ENCODE measurements at places on chromosomes 6 and 20. TPM values are rescaled to one million over a fixed set of nuclear protein-coding genes. Genes with fewer than 3 reads are reported as not detected.

MAS1L gene
- total RNA-seq, result 0.39 TPM

DNA sequence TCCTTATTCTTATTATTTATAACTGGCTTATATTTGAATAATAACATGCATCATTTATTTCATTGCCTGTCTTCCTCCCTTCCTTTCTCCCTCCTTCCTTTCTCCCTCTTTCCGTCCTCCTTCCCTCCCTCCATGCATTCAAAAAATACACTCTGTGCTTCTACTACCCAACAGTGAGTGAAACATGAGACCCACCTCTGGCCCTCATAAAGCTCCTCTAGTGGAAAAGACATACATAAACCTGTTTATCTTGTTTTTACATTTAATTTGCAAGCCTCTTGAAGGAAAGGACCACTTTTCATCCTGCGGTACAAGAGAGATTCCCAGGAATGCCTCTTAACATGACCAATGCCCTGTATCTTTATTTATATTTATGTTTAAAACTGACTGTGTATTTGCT is 21.8 kb upstream of the ISM1 start:
- no peak for DNase-seq

DNA sequence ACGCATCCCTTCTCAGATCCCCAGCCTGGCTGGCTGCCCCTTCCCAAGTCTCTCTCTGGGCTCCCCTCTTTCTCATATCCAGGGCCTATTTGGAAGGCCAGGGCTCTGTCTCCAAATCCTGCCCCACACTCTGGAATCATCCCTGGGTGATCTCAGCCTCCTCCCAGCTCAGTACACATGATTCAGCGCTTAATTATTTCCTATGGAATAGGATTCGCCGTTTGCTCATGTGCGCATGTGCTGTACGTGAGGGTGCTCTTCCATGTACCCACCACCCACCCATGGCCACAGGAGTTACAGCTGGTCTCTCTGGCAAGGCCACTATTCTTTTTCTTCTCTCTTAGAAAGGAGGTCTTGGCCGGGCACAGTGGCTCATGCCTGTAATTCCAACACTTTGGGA is 81.7 kb upstream of the FOXP4 start:
- DNase-seq, result no peak

DNA sequence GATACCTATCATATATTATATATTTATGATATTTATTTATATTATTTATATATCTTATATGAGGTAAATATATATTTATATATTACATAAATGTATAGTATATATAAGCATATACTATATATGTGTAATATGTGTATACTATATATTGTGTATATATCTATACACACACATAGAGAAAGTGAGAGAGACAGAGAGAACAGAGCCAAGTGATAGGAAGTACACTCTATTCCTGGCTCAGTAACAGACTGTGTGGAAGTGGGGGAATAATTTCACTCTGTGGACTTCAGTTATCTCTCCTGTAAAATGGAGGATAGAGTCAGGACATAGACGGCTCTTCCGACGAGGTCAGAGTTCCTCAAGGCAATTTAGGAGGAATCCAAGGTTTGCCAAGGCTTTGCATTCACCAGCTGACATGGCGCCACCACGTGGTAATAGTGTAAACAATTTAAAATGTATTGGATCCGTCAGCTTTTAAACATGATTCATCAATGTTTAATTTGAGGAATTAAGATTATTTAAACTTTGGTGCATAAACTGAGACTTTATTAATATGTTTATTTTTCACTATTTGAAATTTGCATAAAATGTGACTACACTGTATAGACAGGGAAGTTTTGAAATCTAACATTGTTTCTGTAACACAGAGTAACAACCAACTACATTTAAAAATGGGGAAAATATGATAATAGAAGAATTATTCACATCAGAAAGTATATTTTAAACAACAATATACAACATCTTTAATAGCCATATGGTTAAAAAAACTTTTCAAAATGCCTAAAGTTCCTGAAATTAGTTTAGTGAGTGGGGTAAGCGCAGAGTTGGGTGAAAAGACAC is 75.4 kb upstream of the TMEM244 start:
- peak; percentile 21 for DNase-seq

All from skin of body (tissue), 3 donors.